ENCODE measurements at places on chromosomes 7 and 10.

GRCh38 chr7:89994483-89994882 lies 159.8 kb upstream of the STEAP1 start:
- ATAC-seq: no peak

- no peak for ATAC-seq
These were observed 683.2 kb upstream of the LRRN3 start for GRCh38 chr7:110407706-110408105.

- no peak for ATAC-seq
These were observed 11.8 kb downstream of the AGK start for GRCh38 chr7:141562972-141563371.

DNA sequence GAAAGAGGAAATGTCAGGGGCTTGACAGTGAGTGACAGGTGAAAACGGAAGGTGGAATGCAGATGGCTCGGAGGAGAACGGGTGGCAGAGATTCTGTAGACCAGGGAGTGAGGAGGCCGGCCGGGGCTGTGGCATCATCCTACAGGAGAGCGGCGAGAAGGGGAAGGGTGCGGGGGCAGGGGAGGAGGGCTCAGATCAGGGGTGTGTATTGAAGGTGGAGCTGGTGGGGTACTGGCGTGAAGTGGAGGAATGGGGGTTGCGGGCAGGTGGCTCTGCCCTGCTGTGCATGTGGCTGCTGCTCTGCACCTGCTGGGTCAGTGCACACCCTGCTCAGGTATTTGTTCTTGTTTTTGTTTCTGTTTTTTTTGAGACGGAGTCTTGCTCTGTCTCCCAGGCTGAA lies 470.8 kb upstream of the FOXK1 start:
- ATAC-seq: no peak

DNA sequence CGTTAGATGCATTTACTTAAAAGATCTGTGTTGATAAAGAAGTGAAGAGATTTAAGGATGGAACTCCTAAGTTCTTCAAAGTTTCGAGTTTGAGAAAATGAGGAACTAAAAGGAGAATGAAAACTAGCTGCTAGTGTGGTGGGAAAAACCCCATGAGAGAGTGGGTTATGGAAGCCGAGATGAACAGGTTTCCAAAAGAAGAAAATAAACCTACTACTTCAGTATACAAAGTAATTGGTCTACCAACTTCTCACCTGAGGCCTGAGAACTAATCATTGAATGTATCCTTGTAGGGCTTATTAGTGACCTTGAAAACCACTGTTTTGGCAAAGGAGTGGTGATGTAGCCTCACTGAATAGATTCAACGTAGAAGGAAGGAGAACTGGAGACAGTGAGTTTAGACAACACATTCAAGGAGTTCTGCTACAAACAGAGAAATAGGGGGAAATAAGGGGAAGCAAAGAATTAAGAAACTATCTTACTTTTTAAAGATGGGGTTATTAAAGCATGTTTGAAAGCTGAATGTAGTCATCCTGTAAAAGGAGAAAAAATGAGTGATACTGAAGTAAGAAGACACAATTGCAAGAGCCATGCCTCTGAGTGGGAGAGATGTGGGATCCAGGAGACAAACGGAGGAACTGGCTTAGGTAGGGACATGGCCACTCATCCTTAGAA lies 50.8 kb downstream of the CH25H start:
- ATAC-seq: peak; percentile 58

DNA sequence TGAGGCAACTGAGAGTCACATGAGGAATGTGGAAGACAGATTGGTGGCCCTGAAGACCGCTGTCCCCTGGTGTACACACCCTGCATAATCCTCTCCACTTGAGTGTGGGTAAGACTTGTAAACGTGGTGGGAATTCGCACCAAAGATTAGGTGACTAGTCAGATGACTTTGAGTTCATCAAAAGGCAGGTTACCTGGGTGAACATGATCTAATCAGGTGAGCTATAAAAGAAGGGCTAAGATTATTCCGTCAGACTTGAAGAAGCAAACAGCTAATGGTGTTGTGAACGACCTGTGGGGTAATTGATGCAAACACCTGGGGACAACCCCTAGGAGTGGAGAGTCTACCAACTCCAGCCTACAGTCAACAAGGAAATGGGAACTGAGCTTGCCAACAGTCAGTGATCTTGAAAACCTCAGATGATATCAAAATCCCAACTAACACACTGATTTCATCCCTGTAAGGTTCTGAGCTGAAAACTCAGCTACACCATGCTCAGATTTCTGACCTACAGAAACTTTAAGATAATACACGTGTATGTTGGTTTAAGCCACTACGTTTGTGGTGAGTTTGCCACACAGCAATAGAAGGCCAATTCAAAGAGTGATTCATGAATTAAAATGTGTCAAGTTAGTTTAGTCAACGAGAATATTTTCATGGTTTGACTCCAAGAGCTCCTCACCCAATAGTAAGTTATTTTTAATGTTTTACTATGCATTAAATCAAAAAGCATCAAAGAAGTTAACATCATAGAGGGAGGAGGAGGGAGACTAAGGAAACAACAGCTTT lies 16.7 kb downstream of the PRTFDC1 start:
- ATAC-seq: no peak

DNA sequence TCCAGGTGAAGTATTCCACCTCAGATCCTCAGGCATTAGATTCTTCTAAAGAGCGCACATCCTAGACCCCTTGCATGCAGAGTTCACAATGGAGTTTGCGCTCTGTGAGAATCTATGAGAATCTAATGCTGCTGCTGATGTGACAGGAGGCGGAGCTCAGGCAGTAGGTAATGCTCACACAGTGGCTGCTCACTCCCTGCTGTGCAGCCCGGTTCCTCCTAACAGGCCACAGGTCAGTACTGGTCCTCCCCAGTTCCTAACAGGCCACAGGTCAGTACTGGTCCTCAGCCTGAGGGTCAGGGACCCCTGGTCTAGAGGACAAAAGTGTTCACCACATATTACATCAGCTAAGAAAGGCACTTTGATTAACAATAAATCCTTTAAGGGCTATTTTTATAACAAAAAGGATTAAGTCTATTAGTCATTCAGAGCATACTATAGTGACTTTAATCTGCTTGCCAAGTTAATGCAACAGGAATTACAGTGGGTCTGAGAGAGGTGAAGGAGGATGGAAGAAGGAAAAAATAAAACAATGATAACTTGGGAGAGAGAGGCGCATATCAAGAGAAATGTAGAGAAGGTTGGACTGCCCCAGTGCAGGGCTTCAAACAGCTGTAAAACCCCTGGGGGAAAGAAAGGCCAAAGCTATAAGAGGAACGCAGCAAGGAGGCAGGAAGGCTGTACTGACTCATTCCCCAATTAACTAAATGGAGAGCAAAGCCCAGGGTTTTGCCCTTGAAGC lies 49.2 kb downstream of the CUL2 start:
- no peak for ATAC-seq

GRCh38 chr7:158446281-158446680 lies 141.3 kb downstream of the PTPRN2 start:
- ATAC-seq: no peak

- no peak for ATAC-seq
These were observed 36.5 kb downstream of the SH3PXD2A start for GRCh38 chr10:103818765-103819374.

Data from stimulated activated memory B cell treated with anti-CD40 and anti-IgM and Interleukin-4, amounts not matched to agents 10 μg/mL and 1 μg/mL and 100 μg/mL, for 72 hours (primary cell).